ENCODE measurements at places on chromosomes 16 and 17.

DNA sequence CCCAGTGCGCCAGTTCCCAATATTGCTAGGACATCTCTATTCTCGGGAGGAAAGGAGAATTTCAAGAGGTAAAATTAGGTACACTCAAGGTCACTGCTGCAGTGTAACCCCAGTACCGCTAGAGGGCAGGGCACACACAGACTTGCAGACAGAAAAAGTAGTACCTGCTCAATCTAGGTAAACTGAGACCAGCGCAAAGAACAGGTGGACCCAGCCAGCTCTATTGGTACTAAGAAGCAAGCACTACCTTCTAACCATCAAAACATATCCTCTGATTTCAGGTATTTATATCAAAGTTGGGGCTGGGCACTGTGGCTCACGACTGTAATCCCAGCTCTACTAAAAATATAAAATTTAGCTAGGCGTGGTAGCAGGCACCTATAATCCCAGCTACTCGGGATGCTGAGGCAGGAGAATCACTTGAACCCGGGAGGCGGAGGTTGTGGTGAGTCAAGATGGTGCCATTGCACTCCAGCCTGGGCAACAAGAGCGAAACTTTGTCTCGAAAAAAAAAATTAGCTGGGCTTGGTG is 3.6 kb upstream of the WDR81 start:
- DNase-seq, result peak; percentile 76

DNA sequence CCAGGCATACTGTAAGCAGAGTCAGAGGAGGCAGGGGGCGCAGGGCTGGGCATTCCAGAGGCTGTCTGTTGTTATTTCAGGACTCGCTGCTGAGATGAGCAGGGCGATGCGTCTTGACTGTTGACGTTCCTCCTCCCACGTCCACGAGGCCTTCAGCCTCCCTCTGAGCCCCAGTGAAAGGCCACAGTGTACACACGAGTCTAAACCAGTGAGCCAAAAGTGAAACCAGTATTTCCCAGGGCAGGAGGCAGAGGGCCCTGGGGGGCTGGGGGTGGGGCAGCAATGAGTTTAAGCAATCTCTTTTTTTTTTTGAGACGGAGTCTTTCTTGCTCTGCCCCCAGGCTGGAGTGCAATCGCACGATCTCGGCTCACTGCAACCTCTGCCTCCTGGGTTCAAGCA is 21.5 kb downstream of the SMTNL2 start:
- DNase-seq, result no peak

- DNase-seq, result no peak
Measured at GRCh38 chr17:58370309-58370708, 18.3 kb upstream of the SUPT4H1 start.

DNA sequence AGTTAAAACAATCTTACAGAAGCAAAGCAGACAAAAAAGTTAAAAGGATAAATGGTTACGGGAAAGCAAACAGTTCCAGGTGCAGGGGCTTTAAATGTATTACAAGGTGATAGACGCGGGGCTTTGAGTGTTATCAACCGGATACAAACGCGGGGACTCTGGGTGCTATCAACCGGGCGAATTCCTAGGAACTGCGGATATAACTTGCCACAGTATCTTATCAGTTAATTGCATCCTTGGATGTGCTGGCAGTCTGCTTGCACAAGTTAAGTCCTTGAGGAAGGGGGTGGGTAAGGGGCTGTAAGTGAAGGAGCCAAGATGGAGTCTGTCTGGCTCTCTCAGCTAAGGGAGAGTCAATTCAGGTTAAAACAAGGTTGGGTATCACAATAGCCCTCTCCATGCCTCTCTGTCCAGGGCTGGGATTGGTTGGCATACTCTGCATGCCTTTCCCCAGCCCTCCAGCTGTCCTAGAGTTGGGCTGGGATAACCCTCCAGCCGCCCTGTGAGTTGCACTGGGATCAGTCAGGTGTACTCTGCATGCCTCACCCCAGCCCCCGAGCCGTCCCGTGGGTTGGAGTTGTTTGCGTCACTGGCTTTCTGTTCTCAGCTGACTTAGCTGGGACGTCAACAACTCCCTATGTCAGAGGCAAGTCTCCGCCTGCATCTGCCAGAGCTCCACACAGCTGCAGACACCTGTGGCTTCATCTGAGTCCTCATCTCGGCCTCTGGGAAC is 40.9 kb downstream of the TMEM235 start:
- peak; percentile 62 for DNase-seq

DNA sequence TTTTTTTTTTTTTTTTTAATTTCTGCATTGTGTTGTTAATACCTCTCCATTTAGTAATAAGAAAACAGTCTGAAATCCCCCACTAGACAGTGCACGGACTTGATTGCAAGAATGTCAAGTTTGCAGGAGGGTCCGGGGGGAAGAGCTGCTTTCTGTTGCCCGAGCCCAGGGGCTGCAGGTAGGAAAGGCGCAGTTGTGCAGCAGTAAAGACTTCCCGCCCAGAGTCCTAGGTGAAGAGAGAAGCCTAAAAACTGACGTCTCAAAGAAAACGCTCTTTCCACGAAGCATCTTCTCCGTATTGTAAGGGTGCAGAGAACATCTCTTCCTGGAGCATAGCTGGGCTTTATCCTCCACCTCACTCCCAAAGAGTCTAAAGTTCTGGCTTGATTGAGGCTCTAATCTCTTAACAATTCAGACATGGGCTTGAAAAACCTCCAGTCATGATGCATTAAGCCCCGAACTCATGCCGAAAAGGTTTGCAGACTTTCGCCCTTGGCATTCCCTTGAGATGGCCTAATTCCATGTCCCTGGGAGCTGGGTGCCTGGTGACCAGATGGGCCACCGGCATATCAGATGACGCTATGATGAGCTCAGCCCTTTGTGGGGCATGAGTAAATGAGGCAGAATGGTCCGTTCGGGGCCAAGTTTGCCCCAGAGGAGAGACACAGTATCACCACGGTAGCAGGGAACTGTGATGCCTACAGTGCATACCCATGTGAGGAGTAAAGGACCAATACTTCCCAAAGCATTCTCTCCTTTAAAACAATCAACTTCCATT is 436.2 kb upstream of the ZFHX3 start:
- no peak for DNase-seq

DNA sequence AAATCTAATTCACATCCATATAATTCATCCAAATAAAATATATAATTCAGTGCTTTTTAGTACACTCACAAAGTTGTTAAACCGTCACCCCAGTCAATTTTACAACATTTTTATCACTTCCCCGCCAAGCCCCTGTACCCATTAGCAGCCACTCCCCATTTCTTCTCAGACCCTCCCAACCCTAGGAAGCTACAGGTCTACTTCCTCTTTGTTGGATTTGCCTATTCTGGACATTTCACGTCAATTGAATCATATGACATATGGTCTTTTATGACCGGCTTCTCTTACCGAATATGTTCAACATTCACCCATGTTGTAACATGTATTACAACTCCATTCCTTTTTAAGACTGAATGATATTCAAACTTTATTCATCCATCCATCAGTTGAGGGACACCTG is 19.9 kb upstream of the MLKL start:
- DNase-seq, result no peak

- no peak for DNase-seq
Measured at GRCh38 chr16:4057439-4057877, 58.8 kb downstream of the ADCY9 start.

GRCh38 chr16:83021045-83021444 is 394.3 kb downstream of the CDH13 start:
- DNase-seq, result no peak

Data from stimulated activated CD4-positive, alpha-beta T cell treated with anti-CD3 and anti-CD28 coated beads, Interleukin-12 subunit alpha, Interleukin-12 subunit beta, amount 100 ng/mL, for 48 hours (primary cell).